ENCODE measurements at places on chromosomes 11 and 22. TPM values are rescaled to one million over a fixed set of nuclear protein-coding genes. Genes with fewer than 3 reads are reported as not detected.

DNA sequence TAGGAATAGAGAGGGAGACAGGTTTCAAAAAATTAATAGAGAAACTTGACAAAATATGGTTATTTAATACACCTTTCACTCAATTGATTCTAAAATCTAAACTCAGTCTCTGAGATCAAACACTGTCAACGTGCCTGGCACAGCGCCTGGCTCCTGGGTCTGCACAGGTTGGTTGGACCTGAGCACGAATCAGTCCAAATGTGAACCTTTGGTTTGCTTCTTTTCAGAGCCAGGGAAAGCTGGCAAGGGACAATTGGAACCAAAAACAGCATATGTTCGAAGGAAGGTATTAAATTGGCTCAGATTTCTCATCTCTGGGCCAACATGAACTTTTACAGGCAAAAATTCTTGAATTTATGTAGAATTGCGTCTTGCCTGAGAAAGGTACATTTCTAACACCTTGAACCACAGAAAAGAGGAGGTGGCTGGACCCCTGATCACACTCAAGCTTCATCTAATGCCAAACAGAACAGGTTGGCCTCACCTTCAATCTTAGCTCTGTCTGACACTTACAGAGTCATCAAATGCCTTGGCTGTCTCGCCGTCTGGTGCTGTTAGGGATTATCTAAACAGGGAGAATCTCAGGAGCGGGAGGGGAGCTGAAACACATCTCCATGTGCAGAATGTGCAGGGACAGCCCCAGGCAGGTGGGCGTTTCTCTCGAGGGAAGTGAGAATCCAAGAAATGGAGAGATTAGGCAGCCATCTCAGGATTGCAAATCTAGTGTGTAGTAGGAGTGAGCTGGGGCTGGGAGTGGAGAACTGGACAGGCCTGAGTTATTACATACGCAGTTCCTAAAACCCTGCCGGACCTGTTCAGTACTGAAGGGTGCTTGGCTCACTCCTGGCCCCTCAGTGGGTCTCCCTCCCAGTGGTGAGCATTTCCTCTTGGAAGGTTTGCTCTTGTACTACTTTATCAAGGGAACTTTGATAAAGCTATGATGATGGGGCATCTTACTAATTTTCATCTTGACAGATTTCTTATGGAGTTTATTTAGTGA is 442.2 kb upstream of the B3GAT1 start:
- no peak for DNase-seq

GRCh38 chr11:134537941-134538340 is 125.9 kb upstream of the B3GAT1 start:
- DNase-seq, result no peak

Gene GGA1
- polyA plus RNA-seq, result 23.1 TPM

Gene CCDC81
- polyA plus RNA-seq, result 0.76 TPM

DNA sequence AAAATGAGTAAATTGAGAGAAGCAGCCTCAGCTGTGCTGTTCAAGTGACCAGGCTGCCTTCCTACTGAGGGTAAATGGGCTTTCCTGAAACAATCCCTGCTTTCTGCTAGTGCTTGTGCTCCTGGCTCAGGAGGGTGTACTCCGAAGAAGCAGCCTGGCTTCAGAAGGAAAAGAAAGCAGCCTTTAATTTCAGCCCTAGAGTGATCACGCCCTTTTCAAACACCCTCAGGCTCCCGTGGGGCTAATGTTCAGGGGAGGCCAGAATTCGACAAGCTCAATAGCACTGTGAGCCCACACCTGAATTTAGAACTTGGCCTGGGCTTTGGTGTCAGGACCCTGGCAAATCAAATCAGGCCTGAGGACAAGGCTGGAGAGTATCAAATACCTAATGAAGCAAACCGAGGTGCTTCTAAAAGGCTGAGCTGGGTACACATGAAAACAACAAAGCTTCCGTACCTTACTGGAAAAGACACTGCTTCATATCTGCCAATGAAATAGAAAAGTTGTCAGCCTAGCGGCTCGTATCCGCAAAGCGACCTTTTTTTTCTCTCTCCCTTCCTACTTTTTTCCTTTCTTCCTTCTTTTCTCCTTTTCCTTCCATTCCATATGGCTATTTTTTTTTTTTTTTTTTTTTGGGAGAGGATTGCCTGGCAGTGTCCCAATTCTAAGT is 387.8 kb downstream of the SOX6 start:
- peak; percentile 19 for DNase-seq

DNA sequence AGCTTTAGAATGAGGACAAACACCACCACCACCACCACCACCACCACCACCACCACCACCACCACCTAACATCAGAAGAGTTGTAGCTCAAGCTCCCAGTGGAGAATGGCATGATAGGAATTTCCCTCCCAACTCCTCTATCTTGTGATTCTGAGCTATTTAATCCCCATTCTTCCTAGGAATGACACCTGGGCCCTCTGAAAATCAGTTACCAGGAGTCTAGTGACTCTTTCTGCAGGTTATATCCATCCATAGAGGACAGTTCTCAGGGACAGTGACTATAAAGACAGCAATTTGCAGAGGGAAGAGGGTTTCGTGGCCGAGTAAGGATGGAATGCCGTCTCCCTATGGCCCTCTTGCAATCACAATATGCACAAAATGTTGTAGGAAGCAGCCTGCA is 27.8 kb downstream of the MYH9 start:
- no peak for DNase-seq

DNA sequence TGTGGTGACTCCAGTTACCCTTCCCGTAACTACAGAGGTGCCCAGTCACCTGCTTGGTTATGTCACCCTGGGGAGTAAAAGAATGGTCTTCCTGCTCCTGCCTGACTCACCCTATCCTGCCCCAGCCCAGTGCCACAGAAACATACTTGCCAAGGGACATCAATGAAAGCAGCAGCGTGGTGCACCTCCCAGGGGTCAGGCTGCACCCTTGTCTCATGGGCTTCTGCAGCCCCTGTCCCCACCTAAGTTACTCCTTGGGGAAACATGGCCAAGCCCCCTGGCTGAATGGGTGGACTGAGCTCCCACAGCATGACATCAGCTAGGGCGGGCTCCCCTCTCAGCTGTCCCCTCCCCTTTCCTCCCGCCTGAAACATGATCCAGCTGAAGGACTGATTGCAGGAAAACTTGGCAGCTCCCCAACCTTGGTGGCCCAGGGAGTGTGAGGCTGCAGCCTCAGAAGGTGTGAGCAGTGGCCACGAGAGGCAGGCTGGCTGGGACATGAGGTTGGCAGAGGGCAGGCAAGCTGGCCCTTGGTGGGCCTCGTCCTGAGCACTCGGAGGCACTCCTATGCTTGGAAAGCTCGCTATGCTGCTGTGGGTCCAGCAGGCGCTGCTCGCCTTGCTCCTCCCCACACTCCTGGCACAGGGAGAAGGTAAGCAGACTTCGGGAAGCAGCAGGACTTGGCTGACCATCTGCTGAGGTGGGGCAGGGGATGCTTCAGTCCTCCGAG is at the start of gene HTR3A:
TSS of gene HTR3A (plus strand) at position 368 of the 730 bp plus-strand sequence. CDS start at position 586, 218 bp downstream.
- DNase-seq, result peak; percentile 44

Gene SCGB2A2
- polyA plus RNA-seq, result not detected

Gene FXYD6
- polyA plus RNA-seq, result 11.5 TPM

Gene ABTB2
- polyA plus RNA-seq, result 1.0 TPM

Gene SYT12
- polyA plus RNA-seq, result not detected

- peak; percentile 85 for DNase-seq
These were observed 19.2 kb downstream of the NECTIN1 start for GRCh38 chr11:119709638-119710346.

DNA sequence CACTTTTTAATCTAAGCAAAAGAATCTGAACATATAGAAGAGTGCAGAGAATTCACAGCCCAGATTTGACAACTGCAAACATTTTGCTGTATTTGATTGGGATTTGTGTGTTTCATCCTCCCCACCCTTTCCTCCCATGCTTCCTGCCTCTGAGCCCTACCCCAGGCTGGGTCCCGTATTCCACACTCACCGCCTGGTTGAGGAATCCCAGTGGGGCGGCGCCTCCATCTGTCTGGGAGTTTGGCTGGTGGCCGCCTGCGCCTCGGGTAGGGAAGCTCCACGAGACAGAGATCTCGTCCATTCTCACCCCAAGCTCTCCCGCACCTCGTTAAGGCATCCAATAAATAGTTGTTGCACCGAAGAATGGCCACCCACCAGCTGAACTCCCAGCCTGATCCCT is 105.9 kb upstream of the SLC22A12 start:
- DNase-seq, result no peak

GRCh38 chr22:45698094-45698493 is 26.5 kb downstream of the ATXN10 start:
- DNase-seq, result no peak

GRCh38 chr22:49392247-49392646 is 435.4 kb downstream of the BRD1 start:
- no peak for DNase-seq

Gene SMTNL1
- polyA plus RNA-seq, result not detected

- DNase-seq, result no peak
These were observed 19.7 kb upstream of the EIF4G2 start for GRCh38 chr11:10828402-10828801.

DNA sequence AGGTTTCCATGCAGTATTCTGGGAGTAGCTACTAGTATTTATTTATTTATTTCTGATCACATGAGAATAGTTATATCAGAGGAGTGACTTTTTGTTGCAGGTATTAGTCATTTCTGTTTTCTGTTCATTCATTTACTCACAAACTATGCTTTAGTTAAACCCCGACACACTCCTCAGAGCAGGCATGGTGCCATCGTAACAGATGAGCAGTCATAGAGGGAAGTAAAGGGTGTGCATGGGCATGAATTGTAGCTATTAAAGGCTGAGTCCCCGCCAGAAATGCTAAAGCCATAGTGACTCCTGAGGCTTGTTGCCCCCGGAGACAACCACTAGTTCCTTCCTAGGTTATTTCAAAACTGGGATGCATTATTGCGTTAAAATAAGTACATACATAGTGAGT is 10.6 kb downstream of the JHY start:
- DNase-seq, result no peak

DNA sequence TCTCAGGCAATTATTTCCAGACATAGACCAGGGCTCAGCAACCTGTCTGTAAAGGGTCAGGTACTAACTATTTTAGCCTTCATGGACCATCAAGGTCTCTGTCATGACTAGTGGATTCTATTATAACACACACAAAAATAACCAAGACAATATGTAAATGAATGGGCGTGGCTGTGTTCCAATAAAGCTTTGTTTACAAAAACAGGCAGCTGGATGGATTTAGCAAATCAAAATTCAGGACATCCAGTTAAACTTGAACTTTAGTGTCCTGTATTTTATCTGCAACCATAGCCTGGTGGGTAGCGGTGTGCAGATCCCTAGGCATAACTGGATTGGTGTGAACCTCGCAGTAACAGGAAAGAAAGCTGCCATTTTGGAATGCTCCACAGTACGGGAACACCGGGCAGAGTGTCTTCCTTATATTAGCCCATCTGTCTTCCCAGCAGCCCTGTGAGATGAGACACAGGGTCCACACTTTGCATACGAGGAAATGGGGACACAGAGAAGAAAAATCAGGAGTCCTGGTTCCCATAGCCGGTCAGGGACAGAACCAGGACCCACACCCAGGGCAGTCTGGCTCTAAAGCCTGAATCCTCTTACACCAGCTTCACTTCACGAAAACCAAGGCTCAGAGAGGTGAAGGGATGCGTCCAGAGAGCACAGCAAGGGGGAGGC is 15.6 kb downstream of the LIF start:
- DNase-seq, result no peak

DNA sequence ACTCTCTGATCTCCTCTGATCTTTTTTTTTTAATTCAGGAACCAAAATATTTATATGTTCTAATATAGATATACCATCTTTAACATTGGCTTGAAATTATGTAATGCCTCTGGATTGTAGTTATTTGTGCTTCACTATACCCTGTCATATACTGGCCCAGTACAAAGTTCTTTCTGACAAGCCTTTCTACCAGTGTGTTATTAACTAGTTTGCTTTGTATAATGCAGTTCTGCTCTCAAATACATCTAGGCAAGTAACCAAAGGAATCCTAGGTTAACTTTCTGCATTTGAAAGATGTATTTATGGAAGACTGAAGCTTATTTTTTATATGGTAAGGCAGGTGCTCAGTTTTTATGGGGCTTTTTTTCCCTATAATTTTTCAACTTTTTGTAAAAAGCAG is 36.1 kb downstream of the ARHGEF12 start:
- DNase-seq, result no peak

Gene MPEG1
- not detected for polyA plus RNA-seq

Gene C11orf91
- 0.12 TPM for polyA plus RNA-seq

- DNase-seq, result no peak
These were observed 934 bp upstream of the TMEM132A start for GRCh38 chr11:60923326-60923725.

DNA sequence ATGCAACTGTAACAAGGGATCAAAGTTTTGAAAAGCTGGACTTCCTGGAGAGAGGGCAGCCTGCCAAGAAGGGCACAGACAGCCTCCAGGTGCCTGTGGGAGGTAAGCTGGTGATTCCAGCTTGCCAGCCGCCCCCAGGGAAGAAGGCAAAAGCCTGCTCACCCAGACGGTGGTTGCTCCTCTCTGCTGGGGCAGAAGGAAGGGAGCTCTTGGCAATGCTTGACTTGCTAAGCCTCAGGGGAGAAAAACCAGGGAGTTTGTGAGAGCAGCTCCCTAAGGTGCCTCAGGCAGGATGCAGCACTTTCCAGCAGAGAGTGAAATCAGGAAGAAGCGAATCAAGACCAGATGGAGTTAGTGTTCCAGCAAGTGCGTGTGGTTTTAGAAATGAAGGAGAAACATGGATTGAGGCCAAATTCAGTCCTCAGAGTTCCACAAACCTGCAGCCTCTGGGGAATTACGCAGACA is 553.6 kb downstream of the BUD13 start:
- DNase-seq, result peak; percentile 31

Gene AGBL2
- polyA plus RNA-seq, result 0.75 TPM

DNA sequence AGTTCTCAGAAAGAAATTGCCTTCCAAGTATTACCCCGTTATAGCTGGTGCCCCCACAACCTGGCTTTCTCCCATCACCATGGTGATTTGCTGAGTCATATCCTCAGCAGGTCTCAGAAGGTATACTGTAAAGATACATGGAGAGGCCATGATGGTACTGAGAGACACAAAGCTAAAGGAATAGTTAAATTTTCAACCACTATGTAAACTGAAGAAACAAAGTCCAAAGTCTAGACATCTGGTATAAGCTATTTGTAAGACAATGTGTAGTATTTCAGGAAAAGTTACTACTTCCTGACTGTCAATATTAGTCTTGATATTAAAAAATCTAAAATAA is 377.1 kb downstream of the DCDC1 start:
- DNase-seq, result peak; percentile 4

- peak; percentile 98 for DNase-seq
These were observed 33.1 kb downstream of the EHF start for GRCh38 chr11:34653851-34654482.

DNA sequence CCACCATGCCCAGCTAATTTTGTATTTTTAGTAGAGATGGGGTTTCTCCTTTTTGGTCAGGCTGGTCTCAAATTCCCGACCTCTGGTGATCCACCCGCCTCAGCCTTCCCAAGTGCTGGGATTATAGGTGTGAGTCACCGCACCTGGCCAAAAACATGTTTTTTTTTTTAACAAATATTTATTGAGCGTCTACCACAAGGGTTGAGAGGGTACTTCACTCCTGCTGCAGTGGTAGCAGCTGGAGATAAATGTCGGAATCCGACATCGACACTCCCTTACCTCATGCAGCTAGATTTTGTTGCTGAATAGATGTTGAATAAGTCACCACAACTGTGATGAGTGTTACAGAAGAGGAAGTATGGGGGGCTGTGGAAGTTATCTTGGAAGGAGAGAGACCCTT is 971 bp downstream of the DNAJB13 start:
- peak; percentile 82 for DNase-seq

GRCh38 chr11:35623621-35624168 is 5.4 kb downstream of the FJX1 start:
- peak; percentile 81 for DNase-seq

GRCh38 chr22:47337161-47337621 is 574.7 kb downstream of the TBC1D22A start:
- DNase-seq, result peak; percentile 92

Measured in fibroblast of lung (primary cell).